CD14-positive monocyte (primary cell): ENCODE measurements at places on chromosomes 7 and 10. TPM values are rescaled to one million over a fixed set of nuclear protein-coding genes. Genes with fewer than 3 reads are reported as not detected.

CYP3A4 gene
- polyA plus RNA-seq: not detected

DNA sequence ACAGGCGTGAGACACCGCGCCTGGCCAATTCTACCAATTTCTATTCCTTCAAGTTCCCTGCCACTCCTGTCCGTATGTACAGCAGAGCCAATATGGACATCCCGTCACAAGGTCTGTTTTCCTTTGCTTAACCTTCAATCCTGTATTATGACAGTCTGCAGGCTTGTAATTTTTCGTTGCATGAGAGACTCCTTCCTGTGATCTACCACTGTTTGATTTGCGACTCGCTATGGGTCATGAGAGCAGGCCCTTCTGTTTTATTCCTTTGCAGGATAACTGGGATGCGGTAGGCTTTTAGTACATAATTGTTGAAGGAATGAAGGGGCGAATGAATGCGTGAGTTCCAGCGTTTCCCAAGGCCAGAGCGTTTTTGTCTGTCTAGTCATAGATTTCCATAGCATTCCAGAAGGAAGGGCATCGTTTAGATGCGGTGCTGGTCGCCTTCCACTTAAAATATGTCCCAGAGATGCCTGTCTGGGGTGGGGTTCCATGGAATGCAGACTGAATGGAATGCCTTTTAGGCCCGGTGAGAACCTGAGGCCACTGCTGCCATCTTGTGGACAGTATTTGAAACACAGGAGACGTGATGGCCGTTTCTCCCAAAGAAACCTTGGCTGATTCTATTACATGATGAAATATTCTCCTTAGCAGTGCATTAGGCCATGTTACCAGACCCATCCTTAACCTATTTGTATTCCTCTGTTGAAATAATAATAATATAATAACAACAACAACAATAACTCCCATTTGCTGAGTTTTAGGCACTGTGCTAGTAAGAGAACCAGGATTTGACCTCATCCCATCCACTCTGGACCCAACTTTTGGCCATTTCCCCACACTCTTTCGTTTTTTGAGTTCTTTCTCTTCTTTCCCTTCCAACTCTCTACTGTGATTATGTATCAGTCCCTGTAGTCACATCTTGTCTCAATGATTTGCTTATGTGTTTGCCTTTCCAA lies 193.2 kb downstream of the MYOF start:
- peak; percentile 55 for DNase-seq
- no peak overlapping the region for H3K4me3 ChIP-seq
- H3K27me3 ChIP-seq: no peaks in the 10 kb centered on the region
- peaks cover 8% of the 10 kb centered on the region for H3K4me1 ChIP-seq

DNA sequence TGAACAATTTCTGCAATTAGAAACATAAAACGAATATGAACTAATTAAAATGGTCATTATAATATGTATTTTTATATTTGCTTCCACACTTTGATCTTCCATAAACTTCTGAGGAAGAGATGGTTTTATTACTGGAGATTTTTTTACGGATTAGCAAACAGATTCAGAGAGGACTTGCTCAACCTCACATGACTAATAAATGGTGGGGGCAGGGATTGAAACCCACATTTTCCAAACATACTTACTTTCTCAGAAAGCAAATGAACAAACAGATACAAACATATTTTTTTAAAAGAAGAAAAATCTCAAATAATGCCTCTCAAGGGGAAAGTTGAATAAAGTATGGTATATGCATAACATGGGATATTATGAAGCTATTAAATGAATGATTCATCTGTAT lies 18.3 kb downstream of the ANKMY2 start:
- H3K36me3 ChIP-seq: peaks cover 16% of the 10 kb centered on the region
- H3K27ac ChIP-seq: no peak overlapping the region
- H3K4me3 ChIP-seq: no peak overlapping the region
- DNase-seq: no peak

DNA sequence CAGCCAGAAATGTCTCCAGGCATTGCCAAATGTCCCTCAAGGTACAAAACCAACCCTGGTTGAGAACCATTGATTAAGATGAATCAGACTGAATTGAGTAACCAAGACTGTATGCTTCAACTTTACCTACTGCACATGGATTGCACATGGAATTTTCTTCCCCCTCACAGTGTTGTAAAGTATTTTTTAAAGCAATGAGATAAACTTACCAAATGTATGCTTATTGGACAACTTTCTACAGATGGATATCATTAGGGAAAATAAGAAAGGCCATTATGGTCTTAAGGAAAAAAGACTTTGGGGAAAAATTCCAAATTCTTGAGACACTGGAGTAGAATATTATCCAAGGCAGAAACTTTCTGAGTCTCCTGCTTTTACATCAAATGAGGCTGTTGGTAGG lies 20.9 kb upstream of the MTPN start:
- no peak overlapping the region for H3K27ac ChIP-seq
- H3K4me1 ChIP-seq: no peaks in the 10 kb centered on the region
- DNase-seq: no peak
- H3K4me3 ChIP-seq: no peak overlapping the region
